ENCODE measurements at places on chromosomes 3 and 15.

DNA sequence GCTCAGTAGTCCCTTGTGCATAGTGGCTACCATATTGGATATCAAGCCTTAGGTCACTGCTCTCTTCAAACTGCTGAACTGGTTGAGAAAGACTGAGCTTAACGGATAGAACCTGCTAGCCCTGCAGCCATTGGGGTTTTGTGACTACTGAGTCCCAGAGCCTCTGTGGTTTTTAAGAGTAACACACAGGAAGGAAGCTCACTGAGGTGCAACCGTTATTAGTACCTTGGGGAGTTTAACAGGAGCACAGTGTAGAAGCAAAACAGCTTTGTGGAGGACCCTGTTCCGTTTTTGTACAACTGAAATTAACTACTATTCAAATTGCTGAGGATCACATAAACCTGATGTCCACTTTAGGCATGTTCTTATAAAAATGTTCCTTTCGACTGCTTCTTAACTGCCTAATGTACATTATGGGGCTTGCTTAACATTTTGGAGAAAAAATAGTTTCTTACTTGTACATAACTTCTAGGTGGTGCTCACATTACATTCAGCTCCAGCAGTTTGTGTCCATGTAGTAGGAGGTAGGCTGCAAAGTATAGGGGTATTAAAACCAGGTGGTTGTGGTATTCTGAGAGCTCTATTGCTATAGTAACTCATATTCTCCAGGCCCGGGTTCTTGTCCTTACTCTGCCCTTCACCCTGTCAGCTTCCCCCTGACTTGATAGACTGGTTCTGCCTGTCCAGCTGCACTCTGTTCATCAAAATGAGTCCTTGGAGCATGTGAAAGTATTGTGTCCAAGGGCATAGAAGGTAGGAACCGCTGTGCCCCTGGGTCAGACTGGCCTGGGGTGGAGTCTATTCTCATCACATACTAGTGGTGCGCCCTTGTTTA, 17.3 kb downstream of the PXK start:
- DNase-seq, result peak; percentile 68

- no peak for DNase-seq
These were observed 4.8 kb upstream of the RBP2 start for GRCh38 chr3:139481116-139481515.

DNA sequence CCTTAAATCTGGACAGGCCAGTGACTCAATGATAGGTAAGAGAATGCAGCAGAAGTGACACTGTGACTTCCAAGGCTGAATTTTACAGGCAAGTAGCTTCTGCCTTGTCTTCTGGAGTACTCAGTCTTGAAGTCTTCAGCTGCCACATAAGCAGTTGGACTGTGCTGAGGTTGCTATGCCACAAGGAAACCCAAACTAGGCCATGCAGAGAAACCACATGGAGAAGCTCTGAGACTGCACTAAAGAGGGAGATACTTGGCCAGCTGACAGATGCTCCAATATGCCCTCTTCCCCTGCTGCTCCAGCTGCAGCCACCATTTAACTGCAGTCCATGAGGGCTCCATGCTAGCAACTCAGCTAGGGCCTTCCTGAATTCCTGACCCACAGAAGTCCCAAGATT, 119.4 kb upstream of the GADL1 start:
- DNase-seq, result no peak

GRCh38 chr3:136192831-136193230, 3.3 kb downstream of the MSL2 start:
- DNase-seq, result no peak

DNA sequence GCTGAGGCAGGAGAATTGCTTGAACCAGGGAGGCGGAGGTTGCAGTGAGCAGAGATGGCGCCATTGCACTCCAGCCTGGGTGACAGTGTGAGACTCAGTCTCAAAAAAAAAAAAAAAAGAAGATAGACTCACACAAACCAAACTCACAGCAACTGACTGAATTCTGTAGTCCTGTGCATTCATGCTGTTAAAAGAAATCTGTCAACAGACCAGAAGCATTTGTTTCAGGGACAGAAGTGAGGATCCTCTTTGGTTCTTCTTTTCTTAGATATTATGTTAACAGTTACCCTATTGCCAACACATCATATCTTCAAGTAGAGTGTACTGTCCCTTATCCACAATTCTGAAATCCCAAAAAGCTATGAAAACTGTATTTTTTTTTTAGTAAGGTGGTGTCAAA, 192.4 kb downstream of the CDIN1 start:
- DNase-seq, result no peak

- DNase-seq, result no peak
These were observed 38.7 kb downstream of the FEM1B start for GRCh38 chr15:68316061-68316804.

DNA sequence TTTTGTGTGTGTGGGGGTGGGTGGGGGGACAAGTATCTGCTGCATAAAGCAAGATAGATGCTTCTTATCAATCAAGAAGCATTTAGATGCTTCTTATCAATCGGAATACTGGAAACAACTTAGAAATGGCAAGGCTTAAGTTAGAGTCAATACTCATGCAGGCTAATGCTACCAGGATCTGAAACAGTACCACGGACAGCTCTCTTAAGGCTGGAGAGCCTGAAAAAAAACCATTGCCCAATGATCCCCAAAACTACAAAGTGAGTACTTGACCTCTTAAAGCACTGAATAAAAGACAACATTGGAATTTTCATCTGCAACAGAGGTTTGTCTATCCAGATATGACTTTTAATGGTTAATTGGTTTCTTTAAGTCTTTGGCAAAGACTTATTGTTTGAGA, 262.3 kb downstream of the GAP43 start:
- no peak for DNase-seq

DNA sequence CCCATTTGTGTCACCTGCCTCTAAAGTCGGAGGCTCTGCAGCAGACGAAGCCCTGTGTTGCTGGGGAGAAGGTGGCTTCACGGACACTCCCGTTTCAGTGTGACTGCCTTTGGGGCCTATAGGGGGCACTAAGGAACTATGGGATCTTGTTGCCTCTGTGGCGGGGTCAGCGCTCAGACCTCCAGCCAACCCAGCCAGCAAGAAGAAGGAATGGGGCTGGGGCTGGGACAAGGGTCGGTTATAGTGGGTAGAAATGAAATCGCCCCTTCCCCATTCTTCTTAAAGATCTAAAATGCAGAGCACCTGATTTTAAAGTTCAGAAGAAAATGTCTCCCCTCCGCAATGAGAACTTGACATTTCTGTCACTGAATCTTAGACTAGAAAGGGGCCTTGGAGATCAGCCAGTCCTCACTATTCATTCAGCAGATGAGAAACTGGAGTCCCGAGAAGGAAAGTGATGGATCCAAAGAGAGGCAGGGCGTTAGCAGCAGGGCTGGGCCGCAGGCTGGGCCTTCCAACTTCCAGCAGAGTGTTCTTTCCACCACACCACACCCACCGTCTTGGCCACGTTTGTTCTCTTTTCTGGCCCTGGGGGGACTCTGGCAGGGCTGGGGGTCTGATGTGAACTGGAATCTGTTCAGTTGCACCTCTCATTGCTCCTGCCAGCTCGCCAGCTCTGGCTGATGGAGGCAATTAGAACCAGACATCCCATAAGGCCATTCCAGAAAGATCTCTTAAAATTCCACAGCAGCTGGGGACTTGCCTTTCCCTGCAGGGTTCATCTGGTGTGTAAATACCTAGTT, 195.4 kb downstream of the OPA1 start:
- DNase-seq, result peak; percentile 20

DNA sequence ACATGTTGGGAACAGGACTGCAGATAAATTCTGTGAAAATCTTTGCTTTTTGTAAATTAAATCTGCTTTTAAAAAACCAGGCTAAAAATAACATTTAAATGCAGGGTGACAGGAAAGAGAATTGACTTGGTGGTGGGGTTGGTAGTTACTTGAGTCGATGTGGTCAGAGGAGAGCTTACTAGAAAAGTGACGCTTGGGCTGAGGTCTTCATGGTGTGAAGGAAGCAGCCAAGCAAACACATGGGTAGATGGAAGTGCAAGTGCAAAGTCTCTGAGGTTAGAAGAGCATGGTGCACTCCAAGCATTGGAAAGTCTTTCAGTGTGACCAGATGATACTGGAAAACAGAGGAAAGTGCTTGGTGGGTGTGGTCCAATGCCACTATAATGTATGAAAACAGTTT, 86.4 kb upstream of the THBS1 start:
- DNase-seq, result no peak

DNA sequence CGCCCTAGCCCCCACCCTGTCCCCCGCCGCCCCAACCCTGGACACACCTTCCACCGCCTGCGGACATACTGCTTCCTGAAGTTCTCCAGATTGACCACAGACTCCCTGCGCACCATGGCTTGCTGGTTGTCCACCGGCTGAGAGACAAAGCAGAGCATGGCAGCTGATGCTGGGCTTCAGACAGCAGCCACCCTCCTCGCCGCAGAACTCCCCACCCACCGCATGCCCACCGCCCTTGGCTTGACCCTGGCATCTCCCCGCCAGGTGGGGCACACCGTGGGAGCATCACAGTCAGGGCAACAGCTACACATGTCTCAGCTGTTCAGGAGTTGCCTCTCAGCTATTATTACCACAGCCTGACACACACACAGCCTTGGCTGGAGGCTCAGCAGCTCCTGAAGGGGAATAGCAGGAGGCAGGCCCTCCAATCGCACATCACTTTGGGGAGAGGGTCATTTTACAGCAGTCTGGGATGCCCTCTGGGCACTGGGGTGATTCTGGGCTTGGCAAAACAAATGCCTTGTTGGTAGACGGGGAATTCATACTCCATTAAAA, 78.4 kb upstream of the HERC1 start:
- DNase-seq, result no peak

Measured in GM06990 (cell line).